Glutamatergic neuron (in vitro differentiated cells): ENCODE measurements at places on chromosomes 6 and 20. TPM values are rescaled to one million over a fixed set of nuclear protein-coding genes. Genes with fewer than 3 reads are reported as not detected.

- H3K36me3 ChIP-seq, result no peaks in the 10 kb centered on the region
- no peak overlapping the region for H3K27ac ChIP-seq
- no peak overlapping the region for H3K4me3 ChIP-seq
- DNase-seq, result no peak
Observed at GRCh38 chr20:8757146-8757545, 311.7 kb upstream of the PLCB4 start.

- H3K27ac ChIP-seq, result no peak overlapping the region
- H3K4me1 ChIP-seq, result peaks cover 4% of the 10 kb centered on the region
- H3K27me3 ChIP-seq, result peaks cover 34% of the 10 kb centered on the region
- peak; percentile 70 for DNase-seq
Observed at GRCh38 chr20:40687384-40688128, 1.5 kb downstream of the MAFB start.

DNA sequence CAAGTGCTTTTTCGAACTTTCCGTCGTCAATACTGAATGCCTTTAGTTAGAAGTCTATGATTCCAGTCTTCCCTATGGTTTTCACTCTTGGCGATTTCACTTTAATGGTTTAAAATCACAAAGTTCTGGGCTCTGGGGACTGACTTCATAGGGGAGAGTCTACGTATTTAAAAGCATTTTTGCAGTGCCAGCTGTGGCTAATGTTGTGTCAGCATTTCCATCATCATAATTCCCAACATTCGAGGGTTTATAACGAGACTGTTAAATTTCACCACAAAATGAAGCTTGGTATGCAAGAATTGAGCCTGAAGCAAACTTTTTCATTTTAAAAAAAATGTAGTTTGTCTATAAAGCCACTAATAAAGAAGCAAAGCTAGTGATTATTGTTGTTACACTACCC lies 242.7 kb downstream of the SOX4 start:
- peaks cover 3% of the 10 kb centered on the region for H3K36me3 ChIP-seq
- peak overlapping the region; percentile 54 for H3K4me3 ChIP-seq
- peaks cover 31% of the 10 kb centered on the region for H3K4me1 ChIP-seq
- DNase-seq, result no peak

DNA sequence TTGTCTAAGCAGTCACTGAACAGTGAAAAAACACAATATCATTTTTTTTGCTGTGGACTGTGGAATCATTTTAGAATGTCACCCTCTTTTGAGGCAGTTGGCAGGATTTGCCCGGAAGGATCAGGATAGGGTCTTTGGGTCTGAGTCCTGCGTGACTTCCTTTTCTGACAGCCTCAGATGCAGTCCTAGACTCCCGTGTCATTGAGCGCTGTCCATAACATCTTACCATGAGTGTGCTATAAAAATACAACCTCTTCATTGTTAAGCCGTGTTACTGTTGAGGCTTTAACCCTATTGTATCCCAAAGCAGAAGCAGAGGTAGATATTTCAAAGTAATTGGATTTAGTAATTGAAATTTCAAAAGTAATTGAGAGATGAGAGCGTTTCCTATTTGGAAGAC lies 30.6 kb downstream of the ARID1B start:
- no peak for DNase-seq
- peaks cover 4% of the 10 kb centered on the region for H3K36me3 ChIP-seq
- H3K4me3 ChIP-seq, result no peak overlapping the region
- peaks cover 4% of the 10 kb centered on the region for H3K27me3 ChIP-seq

GRCh38 chr20:61659994-61660346 lies 405.7 kb downstream of the TAF4 start:
- no peak for DNase-seq
- no peak overlapping the region for H3K4me3 ChIP-seq
- H3K27me3 ChIP-seq, result peaks cover 5% of the 10 kb centered on the region
- no peaks in the 10 kb centered on the region for H3K36me3 ChIP-seq
- no peak overlapping the region for H3K27ac ChIP-seq

- H3K36me3 ChIP-seq, result no peaks in the 10 kb centered on the region
- no peak overlapping the region for H3K4me3 ChIP-seq
- peaks cover 8% of the 10 kb centered on the region for H3K27me3 ChIP-seq
- no peak for DNase-seq
Observed at GRCh38 chr20:25072226-25072811, 9.6 kb downstream of the VSX1 start.

Gene OR2J3
- not detected for total RNA-seq

- peaks cover 2% of the 10 kb centered on the region for H3K27me3 ChIP-seq
- no peaks in the 10 kb centered on the region for H3K36me3 ChIP-seq
- DNase-seq, result no peak
- H3K4me3 ChIP-seq, result no peak overlapping the region
- H3K4me1 ChIP-seq, result peaks cover 18% of the 10 kb centered on the region
- H3K27ac ChIP-seq, result no peak overlapping the region
Observed at GRCh38 chr6:110625883-110626282, 149.5 kb upstream of the SLC22A16 start.

DNA sequence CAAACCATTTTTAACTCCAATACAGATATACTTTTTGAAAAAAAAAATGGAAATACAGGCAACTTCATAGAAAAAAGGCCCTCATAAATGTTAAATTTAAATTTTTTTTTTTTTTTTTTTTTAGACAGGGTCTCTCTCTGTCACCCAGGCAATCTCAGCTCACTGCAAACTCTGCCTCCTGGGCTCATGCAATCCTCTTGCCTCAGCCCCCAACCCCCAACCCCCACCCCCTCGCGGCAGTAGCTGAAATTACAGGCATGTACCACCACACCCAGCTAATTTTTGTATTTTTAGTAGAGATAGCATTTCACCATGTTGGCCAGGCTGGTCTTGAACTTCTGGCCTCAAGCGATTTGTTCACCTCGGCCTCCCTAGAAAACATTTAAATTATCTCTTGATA lies 12.8 kb upstream of the ULBP3 start:
- no peak overlapping the region for H3K4me3 ChIP-seq
- no peak overlapping the region for H3K27ac ChIP-seq
- H3K4me1 ChIP-seq, result peaks cover 3% of the 10 kb centered on the region
- peaks cover 2% of the 10 kb centered on the region for H3K27me3 ChIP-seq
- no peaks in the 10 kb centered on the region for H3K36me3 ChIP-seq

- H3K4me1 ChIP-seq, result peaks cover 10% of the 10 kb centered on the region
- no peak overlapping the region for H3K27ac ChIP-seq
- no peak for DNase-seq
Observed at GRCh38 chr6:67391955-67392354, 1243.1 kb upstream of the ADGRB3 start.

DNA sequence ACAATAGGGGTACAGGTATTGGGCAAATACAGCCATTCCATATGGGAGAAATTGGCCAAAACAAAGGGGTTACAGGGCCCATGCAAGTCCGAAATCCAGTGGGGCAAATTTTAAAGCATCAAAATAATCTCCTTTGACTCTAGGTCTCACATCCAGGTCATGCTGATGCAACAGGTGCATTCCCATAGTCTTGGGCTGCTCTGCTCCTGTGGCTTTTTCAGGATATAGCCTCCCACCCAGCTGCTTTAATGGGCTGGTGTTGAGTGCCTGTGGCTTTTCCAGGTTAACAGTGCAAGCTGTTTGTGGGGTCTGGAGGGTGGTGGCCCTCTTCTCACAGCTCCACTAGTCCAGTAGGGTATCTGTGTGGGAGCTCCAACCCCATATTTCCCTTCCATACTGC lies 607.1 kb downstream of the MEI4 start:
- H3K4me3 ChIP-seq, result no peak overlapping the region
- H3K4me1 ChIP-seq, result no peaks in the 10 kb centered on the region
- no peaks in the 10 kb centered on the region for H3K27me3 ChIP-seq
- H3K36me3 ChIP-seq, result no peaks in the 10 kb centered on the region
- DNase-seq, result no peak

Gene PRIM2
- total RNA-seq, result 15.3 TPM

Gene CNPY3
- 36.8 TPM for total RNA-seq

Gene RAB44
- not detected for total RNA-seq

GRCh38 chr20:10508468-10509251 lies 73.6 kb downstream of the SLX4IP start:
- H3K27me3 ChIP-seq, result no peaks in the 10 kb centered on the region
- H3K4me1 ChIP-seq, result peaks cover 12% of the 10 kb centered on the region
- H3K27ac ChIP-seq, result no peak overlapping the region
- no peak overlapping the region for H3K4me3 ChIP-seq
- no peak for DNase-seq
- no peaks in the 10 kb centered on the region for H3K36me3 ChIP-seq
